ENCODE measurements at places on chromosomes 7 and 10.

- no peak for DNase-seq
These were observed 73.3 kb downstream of the ZMIZ1 start for GRCh38 chr10:79142064-79142491.

DNA sequence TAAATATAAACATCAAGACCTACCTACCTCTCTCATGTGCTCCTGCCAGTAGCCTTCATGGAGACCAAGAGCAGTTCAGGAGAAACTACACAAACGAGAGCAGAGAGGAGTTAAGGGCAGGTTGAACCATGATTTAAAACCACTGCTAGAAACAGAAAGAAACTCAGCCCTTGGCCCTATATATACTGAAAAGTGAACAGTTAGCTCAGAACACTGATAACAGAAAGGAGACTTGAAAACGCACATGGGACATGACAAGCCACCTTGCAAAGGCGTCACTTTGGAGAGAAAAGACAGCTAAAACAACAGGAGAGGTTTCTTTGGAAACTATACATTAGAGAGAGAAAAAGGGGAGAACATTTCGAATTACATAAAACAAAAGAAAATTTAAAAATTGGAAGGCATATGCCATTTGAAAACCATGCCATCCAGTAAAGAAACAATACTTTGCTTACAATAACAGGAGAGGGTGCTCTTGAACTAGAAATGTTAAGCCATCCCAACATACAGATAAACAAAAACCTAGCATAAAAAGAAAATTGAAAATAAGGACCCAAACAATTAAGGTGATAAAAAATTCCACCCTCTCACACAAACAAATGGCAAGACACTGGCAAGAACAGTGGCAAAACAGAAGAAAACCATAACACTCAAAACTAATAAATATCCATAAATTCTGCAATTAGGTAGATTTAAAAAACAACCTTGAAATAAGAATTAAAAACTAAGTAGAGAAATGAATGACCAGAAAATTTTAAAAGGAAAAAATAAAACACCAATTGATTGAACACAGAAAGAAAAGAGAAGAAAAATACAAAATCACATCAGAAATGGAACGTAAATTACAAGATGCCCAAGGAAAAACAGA is 232.7 kb downstream of the IMMP2L start:
- no peak for DNase-seq

DNA sequence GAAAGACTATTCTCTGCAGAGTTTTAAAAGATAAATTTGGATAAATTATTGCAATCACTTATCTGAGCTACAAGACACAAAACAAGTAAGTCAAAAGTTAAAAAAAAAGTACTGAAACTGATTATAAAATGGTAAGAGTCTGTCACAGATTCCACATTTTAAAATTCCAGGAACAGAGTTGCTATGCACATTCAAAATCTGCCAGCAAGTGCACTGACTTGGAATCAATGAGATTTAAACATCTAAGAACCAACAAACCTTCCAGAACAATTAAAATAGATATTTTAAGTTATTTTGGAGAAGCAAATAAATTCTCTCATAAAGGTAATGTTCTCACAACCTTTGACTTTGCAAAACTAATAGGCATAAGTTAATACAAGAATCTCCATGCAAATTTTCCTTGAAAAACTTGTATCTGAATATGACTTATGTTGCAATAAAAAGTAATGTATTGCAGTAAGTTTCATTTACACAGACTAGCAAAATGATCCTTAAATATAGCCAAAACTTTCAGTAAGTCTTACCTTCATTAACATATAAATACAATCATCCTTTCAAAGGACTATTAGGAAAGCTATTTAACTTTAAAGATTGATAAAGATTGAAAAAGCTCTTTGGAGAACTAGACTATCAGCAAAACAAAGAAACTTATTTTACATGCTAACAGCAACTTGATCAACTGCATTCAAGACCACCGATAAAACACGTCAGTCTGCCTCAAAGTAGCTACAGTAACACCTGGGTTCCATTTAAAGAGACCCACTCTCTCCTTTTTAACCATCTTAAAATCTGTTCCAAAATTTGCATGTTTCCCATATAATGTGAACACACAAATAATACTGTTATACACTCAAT is 4.4 kb downstream of the ETV1 start:
- DNase-seq: no peak

DNA sequence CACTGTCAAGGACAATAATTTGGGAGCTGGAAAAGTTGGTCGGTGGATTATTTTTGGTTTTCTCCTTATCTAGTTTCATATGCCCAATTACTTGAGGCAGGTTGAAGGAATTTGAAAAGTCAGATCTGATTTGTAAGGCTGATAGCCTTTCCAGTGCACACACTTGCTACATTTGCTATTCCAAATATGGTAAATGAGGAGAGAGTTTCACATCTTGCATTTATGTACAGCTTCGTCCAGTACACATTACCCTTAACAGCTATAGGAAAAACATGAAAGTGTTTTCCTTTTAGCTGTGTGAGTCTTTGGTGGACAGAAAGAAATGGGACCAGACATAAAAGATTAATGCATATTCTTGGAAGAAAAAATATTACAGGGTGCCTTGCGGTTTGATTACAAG is 201.8 kb downstream of the CELF2 start:
- no peak for DNase-seq

- no peak for DNase-seq
These were observed 30.6 kb downstream of the RASGEF1A start for GRCh38 chr10:43236176-43236850.

GRCh38 chr7:4225361-4225771 is 456.7 kb upstream of the FOXK1 start:
- DNase-seq: peak; percentile 18

- DNase-seq: no peak
These were observed 6.6 kb upstream of the KLF14 start for GRCh38 chr7:130740606-130741005.

DNA sequence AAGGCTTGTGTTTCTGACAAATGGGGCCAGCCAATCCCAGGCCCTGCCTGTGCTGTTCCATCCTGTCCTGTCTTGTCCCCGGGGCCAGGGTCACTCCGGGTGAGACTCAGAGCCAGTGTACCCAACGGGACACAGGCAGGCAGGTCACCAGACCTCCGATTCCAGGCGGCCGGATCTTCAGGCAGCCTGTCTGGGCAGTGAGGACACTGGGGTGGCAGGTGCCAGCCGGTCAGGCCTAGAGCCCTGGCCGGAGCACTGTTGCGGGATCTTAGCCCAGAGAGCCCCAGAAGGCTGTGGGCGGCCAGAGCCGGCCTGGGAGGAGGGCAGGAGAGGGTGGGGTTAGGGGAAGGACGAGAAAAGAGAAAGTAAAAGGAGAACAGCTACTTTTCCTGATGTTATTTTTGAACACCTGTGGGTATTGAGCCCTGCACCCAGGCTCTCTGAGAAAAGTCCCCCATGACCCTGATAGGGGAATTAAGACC is 134.3 kb upstream of the TNRC18 start:
- no peak for DNase-seq

DNA sequence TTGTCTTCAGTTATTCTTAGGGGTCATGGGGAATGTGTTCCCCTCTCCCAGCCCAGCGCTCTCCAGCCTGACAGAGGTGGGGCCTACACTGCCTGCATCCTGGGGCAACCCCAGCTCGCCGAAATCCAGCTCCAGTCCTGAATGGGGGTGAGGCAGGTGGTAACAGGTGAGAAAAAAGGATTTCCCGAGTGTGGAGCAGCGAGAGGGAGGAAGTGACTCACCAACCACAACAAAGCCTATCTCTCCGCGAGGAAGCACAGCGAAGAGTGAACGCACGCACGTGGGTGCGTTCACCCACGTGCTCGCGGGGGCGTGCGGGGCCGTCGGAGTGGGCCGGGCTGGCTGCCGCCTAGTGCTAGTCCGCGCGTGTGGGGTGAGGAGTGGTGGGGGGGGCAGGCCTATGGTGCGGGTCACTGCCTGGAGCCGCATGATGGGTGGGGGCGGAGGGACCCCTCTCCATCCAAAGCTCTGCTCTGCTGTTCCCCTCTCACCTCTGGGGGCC is 855 bp upstream of the PALD1 start:
- DNase-seq: no peak

DNA sequence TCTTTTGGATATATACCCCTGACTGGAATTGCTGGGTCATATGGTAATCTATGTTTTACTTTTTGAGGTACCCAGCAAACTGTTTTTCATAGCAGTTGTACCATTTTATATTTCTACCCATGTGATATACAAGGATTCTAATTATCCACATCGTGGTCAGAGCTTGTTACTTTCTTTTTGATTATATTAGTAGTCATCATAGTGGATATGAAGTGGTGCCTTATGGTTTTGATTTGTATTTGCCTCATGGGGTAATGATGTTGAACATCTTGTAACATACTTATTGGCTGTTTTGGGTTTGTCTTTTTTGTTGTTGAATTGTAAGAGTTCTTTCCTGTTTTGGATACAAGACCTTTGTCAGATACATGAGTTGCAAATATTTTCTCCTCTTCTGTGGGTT is 51.7 kb downstream of the MAPK8 start:
- DNase-seq: no peak

DNA sequence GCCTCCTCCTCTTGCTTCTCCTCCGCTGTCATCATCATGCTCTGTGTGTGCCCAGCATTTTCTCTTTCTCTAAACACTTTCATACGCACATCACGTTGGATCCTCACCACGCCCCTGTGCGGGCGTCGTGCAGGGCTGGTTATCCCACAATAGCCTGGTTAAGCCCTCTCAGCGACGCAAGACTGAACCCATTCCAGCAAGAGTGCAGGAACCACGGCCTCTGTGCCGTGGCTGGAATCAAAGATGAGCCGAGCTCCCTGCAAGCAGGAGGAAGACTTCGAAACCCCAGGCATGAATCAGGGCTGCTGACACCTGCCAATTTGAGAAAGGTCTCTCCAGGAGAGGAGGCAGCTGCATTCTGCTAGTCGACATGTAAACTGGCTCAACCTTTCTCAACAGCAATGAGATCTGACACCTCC is 74.8 kb upstream of the FOXK1 start:
- DNase-seq: no peak

DNA sequence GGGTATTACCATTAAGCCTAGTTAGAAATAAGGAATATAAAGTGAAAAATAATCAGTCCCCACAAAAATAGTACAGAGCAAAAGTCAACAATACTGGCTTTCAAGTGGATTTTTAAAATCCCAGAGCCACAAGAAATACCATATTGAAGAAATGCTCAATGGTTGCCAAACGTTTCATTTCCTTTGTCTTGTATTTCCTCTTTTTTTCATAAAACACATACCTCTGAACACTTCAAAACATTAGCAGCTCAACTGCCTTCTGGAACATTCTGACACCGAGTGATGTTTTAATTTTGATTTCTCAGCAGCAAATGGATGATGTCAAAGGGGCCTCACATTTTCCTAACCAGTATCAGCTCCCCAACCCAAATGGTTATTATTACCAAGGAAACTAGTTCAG is 10.5 kb downstream of the NOD1 start:
- DNase-seq: no peak

GRCh38 chr7:122013065-122013464 is 131.0 kb downstream of the AASS start:
- no peak for DNase-seq

DNA sequence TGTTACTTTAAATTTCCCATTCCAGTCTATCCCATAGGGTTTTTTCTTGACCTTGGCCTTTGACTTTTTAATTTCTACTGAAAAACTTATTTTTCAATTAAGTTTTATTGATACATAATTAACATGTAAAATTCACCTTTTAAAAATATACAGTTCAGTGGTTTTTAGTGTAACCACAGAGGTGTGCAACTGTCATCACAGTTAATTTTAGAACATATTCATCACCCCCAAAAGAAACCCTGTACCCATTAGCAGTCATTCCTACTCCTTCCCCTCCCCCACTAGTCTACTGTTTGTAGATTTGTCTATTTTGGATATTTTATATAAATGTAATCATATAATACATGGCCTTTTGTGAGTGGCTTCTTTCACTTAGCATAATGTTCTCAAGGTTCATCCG is 96.5 kb upstream of the GJD4 start:
- DNase-seq: no peak

- no peak for DNase-seq
These were observed 38.4 kb upstream of the LRRC4 start for GRCh38 chr7:128069373-128070364.

- DNase-seq: no peak
These were observed 7.3 kb upstream of the ASB4 start for GRCh38 chr7:95478272-95479037.

DNA sequence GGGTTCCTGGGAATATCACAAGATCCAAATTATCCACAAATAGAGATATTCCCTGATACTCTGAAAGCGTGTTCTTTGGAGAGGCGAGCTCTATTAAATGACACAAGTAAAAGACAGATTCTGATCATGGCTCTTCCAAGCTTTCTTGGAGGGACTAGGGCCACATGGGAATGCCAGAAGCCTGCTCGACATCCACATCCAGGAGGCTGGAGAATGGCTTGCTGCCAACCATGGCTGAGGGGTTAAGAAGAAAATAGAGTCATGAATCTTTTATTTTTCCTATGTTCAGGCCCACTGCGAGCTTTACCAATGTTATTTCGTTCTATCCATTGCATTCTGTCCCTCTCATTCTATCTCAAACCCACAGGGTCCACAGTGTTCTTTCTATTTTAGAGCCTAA is 1018.0 kb upstream of the CELF2 start:
- no peak for DNase-seq

GRCh38 chr10:14409856-14410458 is 79.2 kb upstream of the FRMD4A start:
- no peak for DNase-seq

DNA sequence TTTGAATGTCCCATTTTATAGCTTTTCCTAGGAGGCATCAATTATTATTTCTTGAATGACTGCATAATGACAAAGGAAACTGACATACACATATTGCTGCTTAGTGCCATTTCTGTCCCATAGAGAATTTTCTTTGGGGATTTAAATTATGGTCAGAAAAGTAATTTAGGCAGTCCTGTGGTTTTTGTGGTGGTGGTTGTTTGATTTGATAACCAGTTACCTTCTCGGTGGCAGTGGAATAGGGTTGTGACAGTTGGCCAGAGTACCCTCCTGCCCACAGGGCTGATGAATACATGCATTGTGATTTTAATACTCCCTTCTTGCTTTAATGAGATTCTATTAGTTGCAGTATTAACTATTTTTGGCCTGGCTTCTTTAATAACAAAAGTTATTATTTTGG is 6.6 kb upstream of the SGCE start:
- DNase-seq: no peak

- DNase-seq: no peak
These were observed 77.2 kb downstream of the CH25H start for GRCh38 chr10:89129911-89130310.

DNA sequence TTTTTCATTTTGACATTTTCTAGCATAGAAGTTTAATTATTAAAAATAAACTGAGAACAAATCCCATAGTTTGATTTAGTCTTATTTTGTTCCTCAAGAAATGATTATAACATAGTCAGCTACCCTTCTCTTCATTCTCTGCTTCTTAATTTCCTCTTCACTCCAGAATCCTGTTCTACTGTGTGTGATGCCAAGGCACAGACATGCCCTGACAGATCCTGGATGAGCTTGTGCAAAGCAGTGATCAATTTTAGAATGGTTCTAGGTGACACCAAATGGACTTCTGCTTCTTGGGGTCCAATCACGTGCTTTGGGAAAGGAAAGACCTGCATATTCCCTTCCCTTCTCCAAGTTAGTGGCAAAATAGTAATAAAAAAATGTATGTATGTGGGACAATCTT is 665.6 kb downstream of the MAGI2 start:
- no peak for DNase-seq

- peak; percentile 24 for DNase-seq
These were observed 1.3 kb downstream of the C10orf90 start for GRCh38 chr10:126669168-126669567.

GRCh38 chr10:75035975-75036708 is 75.3 kb upstream of the SAMD8 start:
- DNase-seq: no peak
